ENCODE measurements at places on chromosomes 1 and 21.

GRCh38 chr1:31013187-31013864, 52.2 kb downstream of the PUM1 start:
- DNase-seq: no peak

DNA sequence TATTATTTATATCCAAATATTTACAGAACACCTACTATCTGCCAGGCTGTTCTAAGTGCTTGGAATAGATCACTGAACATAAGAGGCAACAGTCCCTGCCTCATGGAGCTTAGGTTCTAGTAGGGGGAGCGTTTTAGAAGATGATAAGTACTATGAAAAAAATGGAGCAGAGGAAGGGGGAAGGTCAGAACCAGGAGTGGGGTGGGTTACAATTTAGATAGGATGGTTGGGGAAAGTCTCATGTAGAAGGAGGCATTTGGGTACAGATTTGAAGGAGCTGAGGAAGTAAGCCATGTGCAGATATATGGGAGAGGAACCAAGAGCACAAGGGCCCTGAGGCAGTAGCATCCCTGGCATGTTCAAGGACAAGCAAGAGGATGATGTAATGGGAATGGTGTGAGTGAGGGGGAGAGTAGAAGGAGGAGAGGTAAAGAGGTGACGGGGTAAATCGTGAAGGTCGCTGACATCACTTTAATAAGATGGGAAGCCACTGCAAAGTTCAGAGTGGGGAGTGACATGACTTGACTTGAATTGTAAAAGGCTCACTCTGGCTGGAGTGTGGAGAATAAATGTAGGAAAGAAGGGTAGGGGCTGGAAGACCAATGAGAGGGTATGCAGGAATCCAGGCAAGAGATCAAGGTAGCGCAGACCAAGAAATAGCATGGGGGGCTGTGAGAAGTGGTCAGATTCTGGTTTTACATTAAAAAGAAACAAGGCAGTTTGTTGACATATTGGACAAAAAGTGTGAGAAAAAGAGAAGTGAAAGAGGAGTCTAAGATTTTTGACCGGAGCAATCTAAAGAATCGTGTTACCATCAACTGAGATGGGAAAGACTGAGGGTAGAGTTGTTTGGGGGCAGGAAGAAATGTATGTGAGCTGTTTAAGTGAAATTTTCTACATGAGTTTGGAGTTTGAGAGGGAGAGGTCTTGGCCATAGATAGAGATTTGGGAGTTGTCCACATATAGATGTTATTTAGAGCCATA, 92.6 kb downstream of the LPAR3 start:
- DNase-seq: no peak

GRCh38 chr1:10860682-10861081, 64.2 kb upstream of the CASZ1 start:
- DNase-seq: no peak

GRCh38 chr21:45390831-45391742, 13.9 kb upstream of the COL18A1 start:
- no peak for DNase-seq

GRCh38 chr1:25161981-25162380, 70.3 kb downstream of the SYF2 start:
- DNase-seq: no peak

DNA sequence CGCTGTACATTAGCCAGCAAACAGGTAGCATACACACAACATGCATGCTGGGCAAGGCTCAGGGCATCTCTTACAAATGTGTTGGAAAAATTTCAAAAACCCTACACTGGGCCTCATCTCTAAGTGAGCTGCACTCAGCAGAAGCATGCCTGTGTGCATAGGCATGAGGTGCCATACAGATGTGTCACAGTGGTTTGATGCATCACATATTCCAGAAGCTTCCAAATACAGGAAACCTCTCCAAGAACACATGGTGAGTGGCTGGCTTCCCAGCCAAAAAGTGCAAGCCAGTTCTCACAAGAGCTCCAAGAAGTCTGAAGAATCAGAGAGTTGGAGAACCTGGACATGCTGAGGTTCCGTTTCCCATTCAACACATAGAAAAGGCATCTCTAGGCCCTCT, 58.3 kb downstream of the CD46 start:
- DNase-seq: no peak

- DNase-seq: no peak
Measured at GRCh38 chr1:43854473-43854872, 79.1 kb upstream of the ARTN start.

GRCh38 chr21:34243562-34243961, 120.2 kb upstream of the KCNE2 start:
- DNase-seq: no peak

DNA sequence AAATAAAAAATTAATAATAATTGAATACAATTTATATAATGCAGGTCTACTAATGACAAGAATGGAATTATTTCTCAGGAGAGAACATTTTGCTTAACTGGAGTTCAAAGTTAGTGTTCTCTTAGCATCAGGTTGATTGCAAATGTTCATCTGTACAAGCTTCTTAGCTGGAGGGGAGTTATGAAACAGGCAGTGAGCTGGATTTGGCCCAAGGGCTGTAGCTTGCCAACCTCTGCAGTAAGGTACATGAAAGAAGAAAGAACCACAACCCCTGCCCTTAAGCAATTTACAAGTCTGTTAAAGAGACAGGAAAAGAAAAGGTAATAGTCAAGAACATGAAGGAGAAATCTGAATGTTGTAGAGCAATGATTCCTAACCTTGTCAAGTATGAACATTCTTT, 17.0 kb downstream of the LPGAT1 start:
- no peak for DNase-seq

DNA sequence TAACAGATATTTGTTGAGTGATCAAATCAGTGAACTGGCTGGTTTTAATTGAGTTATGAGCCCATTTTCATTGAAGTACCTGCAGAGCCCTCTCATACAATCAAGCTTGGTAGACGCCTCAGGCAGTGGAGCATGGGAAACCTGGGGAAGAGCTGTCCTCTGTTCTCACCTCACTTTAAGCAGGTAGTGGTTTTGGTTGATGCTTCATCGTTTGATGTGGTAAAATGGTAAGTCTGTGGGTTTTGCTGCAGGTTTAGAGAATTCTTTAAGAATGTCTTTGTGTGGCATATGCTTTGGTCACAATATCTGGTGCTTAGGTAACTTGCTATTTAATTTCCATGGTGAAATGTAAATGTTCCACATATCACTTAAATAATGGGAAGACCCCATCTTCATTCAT, 10.0 kb downstream of the LAMC1 start:
- no peak for DNase-seq

GRCh38 chr1:25502957-25503356, 40.4 kb upstream of the LDLRAP1 start:
- DNase-seq: no peak

DNA sequence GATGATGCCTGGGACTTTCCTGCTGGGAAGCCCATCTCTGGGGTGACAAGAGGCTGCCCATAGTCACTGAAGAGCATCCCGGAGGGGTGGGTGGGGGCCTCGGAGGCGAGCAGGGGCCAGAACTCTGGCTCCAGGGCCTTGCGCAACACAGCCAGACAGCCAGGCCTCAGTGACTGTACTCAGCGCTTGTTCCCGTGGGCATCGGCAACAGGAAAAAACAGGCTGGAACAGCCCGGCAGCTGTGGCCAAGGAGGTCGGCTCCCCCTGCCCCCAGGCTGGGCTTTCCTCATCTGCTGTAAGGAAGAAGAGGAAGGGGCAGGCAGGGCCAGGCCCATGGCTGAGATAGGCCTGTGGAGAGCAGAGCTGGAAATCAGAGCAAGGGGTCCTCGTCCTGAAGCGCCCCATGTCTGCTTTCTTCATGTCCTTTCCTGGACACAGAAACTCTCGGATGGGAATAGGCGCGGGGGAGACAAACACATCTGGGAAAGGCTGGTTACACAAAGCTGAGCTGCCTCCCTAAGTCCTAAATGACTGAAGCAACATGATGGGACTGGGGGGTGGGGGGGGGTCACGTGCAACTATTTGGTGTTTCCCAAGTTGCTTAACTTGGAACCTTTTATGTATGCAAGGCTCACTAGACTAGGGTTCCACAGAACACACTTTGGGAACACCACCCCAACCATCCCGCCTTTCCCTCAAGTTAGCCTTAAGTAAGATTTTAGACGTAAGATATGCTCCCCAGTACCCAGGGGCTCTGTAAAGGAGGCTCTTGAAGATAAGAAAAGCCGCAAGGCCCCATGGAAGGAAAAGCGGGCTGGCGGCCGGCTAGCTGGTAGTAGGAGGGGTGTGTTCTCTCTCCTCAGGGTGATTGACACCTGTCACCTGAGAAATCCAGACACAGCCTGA, 30.7 kb downstream of the HSPG2 start:
- DNase-seq: no peak

DNA sequence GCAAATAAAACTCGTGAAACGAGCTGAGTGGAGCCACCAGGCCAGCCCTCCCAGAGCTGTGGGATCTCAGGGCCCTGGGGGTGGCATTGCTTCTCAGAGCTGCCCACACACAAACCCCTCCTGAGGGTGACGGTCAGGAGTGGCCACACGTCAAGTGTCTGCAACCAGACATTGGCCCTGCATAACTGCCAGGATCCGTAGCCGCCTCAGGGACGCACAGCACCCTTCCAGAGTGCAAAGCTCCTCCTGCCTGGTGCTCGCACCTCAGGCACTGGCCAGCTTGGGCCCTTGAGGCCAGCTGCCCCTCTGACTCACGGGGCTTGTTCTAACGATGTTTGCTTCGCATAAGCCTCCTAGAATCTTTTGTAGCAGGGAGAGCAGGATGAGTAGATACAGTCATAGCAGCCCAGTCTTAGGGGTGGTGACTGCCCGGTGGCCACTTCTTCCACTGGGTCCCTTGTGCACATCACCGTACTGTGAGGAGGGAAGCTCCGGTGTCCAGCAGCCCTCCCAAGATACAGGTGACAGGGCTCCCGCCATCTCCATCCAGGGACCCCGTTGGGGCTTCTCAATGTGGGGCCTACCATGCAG, 5.0 kb downstream of the WNT3A start:
- no peak for DNase-seq

- no peak for DNase-seq
Measured at GRCh38 chr1:206709322-206709721, 24.6 kb downstream of the MAPKAPK2 start.

DNA sequence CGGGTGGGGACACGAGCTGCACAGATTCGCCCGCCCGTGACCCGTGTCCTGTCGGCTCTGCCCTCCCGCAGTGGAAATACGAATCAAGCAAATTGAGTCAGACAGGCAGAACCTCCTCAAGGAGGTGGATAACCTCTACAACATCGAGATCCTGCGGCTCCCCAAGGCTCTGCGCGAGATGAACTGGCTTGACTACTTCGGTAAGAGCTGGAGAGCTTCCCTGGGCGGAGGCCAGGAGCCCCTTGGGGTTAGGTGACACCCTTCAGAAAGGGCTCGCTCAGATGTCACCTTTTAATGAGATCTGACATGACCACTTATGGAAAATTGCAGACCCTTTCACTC, 489 bp downstream of the CDCA8 start:
- no peak for DNase-seq

GRCh38 chr1:110411173-110411735, 3.8 kb upstream of the LAMTOR5 start:
- DNase-seq: no peak

GRCh38 chr1:239429163-239429562, 42.8 kb downstream of the CHRM3 start:
- no peak for DNase-seq

- no peak for DNase-seq
Measured at GRCh38 chr1:168731244-168731953, 2.4 kb upstream of the DPT start.

GRCh38 chr1:234666761-234667160, 56.8 kb upstream of the IRF2BP2 start:
- DNase-seq: no peak

DNA sequence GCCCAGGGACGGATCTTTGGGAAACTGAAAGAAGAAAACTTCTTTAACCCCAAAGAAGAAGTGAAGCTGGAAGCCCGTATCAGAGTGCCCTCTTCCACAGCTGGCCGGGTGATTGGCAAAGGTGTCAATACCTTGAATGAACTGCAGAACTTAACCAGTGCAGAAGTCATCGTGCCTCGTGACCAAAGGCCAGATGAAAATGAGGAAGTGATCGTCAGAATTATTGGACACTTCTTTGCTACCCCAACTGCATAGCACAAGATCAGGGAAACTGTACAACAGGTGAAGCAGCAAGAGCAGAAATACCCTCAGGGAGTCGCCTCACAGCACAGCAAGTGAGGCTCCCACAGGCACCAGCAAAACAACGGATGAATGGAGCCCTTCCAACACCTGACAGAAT, 114.0 kb downstream of the NBPF12 start:
- no peak for DNase-seq

DNA sequence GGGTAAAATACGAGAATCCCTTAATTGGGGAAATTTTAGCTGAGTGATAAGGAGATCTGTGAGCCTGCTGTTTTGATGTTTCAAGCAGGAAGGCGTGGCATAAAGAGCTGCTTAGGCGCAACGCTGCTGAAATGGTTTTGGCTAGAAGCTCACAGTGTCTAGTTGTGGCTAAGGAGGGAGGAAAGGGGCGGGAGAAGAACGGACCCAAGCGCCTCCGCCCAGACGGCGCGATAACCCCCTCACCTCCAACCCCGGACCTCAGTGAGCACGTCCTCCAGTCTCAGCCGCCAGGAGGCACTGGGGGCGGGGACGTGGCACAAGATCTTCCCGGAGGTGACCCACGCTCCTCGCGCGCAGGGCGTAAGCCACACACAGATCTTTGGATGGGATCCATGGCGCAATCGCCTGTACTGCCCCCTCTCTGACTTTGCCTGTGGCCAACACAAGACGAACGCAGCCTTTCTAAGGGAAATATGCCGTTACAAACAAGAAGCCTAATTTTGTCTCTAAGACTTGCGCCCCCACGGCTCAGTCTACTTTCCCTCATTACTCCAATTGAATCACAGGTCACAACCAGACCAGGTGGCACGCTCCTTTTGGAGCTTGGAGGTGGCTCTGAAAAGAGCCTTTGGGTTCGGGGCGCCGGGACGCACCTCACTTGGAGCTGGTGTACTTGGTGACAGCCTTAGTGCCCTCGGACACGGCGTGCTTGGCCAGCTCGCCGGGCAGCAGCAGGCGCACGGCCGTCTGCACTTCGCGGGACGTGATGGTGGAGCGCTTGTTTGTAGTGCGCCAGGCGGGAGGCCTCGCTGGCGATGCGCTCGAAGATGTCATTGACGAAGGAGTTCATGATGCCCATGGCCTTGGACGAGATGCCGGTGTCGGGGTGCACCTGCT, 23.4 kb upstream of the RNF187 start:
- no peak for DNase-seq

GRCh38 chr1:17527036-17527914, 12.2 kb upstream of the ARHGEF10L start:
- no peak for DNase-seq

GRCh38 chr21:39863111-39863510, 4.1 kb upstream of the PCP4 start:
- DNase-seq: no peak

DNA sequence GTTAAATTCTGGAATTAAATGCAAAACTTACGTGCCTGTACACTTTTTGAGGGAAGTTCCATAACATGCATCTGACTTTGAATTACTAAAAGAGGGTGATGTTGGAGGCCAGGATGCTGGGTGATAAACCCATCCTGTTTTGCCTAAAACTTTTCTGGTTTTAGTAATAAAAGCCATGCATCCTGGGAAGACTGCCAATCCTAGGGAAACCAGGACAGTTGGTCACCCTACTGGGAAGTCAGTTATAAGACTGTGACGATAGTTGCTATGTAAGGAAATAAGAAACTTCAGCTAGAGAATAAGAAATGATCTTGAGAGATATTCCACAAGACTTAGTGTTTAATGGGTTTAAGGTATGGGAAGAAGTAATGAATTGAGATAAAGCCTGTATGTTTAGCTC, 336.6 kb upstream of the LYPLAL1 start:
- DNase-seq: no peak

All from right renal cortex interstitium (tissue), 3 donors.